ENCODE measurements at places on chromosomes 12 and 14.
A peak's percentile ranks its signal among the peaks of the same experiment; 100 is the strongest.

DNA sequence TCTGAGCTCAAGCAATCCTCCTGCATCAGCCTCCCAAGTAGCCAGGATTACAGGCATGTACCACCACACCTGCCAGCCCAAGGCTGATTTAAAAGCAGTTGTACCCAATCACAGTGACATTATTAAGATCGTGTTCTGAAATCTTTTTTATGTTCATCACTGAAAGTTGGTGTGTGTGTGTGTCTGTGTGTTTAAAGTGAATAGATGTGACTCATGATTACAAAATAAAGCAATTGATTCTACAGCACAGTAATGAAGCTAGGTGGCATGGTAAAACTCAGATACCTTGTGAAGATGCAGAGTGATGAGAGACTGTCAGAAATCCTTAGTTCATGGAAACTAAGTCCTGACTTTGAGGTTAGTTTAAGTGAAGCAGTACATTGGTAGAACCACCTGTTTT, 74.2 kb upstream of the ATP2B1 start:
- DNase-seq = no peak

DNA sequence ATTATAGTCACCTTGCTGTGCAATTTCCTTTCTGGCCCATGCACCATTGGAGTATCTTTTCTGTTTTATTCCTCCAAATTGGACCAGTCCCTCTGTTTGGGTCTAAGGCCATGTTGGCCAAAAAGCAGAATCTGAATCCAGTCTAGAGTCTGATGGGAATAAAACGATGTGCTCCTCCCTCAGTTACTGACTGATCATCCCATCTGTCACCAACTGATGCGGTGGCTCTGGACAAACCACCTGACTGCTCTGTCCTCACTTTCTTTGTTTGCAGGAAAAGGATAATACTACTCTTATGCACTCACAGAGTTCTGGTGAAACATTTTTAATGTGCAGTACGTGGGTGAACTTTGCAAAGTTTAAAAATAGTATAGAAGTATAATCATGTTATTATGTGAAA, 120.2 kb upstream of the HIF1A start:
- DNase-seq = no peak

GRCh38 chr14:94394581-94395207, 6.3 kb upstream of the SERPINA1 start:
- DNase-seq = peak; percentile 83

DNA sequence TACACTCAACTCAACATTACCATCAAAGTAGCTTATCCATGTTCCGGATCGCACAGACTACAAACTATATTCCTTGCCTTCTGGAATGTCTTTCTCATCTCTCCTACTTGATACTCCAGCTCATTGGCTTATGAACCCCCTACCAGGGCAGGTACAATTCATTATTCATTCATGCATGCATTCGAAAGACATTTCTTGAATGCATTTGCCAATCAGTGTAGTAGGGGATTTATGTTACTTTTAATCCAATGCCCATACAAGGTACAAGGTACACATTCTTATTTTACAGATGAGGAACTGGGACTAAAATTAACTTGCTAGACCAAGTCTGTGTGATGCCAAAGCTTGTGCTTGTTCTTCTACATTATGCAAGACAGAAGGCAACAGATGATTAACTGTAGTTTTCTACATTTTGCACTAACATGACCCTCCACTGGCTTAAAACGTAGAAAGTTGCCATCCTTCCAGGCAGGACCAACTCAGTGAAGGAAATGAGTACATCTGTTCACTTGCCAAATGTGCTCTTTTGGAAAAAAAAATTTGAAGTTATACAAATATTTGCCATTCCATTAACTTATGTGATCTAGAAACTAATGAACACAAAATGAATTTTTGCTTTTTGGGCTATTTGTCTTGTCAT, 53.8 kb upstream of the KCNJ8 start:
- no peak for DNase-seq

DNA sequence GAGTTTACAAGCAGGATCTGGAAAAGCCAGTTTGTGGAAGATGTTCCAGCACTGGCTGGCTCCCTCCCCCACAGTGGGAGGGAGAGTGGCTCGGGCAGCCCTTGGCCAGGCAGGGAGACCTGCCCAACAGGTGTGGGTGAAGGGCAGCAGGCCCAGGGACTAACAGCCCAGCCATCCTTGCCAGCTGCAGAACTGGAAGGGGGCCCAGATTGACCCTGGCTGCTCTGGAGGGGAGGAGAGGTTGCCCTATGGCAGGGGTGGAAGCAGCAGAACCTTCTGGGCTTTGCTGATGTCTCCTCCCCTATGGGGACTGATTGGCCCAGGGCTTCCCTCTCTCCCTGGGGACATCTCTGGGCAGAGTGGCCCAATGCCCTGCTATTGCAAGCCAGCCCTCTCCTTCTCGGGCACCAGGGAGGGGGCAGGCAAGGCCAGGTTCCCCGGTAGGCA, 20.5 kb downstream of the IRF2BPL start:
- DNase-seq = no peak

GRCh38 chr14:55160989-55161388, 30.4 kb downstream of the DLGAP5 start:
- peak; percentile 24 for DNase-seq

DNA sequence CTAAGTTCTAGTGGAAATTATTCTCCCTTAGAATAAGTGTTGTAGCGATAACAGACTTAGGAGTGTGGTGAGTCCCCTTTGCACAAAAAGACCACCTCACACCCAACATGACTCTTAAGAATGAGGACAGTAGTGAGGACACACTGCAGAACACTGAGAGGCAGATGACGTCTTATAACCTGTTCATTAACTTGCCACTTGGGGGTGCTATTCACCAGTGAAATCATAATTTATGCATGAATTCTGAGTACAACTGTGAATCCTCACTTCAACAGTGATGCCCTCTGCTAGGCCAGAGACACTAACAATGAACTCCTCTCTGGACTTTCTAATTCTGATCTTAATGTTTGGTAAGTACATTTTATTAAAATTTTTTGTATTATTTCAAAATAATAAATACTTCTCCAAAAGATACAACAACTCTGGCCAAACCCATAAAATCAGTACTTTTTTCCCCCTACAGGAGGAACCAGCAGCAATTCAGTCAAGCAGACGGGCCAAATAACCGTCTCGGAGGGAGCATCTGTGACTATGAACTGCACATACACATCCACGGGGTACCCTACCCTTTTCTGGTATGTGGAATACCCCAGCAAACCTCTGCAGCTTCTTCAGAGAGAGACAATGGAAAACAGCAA, 274.7 kb downstream of the DAD1 start:
- DNase-seq = no peak

- no peak for DNase-seq
These were observed 135.7 kb downstream of the CNTN1 start for GRCh38 chr12:40827683-40828592.

DNA sequence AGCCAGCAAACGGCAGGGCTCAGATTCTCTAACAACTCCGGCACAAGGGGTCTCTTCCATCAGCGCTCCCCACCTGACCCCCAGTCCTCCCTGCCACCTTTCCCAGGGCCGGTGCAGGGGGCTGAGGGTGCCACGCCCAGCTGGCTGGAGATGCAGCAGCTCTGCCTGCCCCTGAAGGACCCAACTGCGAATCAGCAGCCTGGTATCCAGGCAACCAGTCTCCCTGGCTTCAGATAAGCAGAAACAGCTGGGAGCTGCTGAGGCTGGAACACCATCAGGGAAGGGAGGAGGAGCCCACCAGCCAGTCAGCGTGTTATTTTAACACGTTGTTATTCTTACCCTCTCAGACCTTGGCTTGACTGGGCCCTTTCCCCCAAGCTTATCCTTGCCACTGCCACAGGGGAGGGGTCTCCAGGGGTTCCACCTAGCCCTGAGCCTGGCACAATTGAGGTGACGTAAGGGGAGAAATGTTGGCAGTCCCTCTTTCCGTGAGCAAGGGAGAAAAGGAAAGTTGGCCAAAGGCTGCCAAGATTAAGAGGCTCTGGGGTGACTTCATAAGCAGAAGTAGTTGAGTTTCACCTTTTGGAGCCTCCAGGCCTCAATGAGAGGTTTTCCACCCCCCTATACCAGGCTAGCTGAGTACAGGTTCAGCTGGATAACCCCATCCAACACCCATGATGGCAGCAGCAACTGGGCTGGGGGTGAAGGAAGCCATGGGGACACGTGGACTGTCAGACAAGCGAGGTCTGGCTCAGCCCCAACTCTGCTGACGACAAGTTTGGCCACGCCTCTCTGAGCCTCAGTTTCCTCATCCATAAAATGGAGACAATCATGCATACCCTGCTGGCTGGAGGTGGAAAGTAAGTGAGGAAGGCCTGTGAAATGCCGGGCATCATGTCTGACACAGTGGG, 91.1 kb downstream of the IRF2BPL start:
- no peak for DNase-seq

DNA sequence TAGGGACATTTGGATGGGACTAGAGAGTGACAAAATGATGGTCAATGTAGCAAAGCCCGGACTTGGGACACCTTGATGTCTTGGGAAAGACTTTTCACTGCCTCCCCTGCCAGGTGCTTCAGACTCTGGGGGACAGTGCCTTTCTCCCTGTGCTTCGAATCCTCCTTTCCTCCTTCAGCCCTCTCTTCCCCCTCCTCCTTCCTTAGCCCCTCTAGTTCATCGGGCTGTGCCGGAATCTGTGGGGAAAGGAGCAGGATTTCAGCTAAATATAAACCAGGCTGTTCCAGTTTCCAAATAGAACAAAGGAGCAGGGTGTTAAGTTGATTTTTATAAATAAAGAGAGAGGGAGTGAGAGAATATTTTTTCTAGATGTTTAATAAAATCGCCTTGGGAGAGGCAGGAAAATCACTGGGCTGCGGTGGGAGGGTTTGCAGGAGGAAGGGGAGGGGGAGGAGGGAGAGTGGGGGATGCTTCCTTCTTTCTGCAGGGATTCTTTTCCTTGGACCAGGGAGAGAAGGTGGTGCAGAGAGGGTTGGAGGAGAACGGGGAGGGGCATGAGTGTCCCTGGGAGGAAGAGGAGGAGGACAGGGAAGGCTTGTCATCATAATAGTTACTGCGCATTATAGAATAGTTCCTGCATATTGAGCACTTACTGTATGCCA, 21.3 kb upstream of the CABP1 start:
- DNase-seq = no peak

DNA sequence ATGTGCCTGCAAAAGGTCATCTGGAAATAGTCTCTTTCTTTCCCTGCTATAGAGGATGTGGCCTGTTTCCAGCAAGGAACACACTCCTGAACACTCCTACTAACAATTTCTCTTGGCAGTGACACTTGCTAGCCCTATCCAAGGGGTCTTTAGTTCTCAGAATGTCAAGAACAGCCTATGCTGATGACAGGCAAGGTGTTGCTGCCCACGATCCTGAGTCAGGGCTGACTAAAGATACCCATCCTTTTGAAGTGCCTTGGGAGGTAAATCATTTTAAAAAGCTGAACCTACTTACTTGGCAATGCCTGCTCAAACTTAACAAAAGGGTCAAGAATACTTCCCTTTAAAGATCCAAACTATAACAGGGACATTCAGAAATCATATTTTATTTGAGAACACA, 1146.4 kb downstream of the VRK1 start:
- no peak for DNase-seq

DNA sequence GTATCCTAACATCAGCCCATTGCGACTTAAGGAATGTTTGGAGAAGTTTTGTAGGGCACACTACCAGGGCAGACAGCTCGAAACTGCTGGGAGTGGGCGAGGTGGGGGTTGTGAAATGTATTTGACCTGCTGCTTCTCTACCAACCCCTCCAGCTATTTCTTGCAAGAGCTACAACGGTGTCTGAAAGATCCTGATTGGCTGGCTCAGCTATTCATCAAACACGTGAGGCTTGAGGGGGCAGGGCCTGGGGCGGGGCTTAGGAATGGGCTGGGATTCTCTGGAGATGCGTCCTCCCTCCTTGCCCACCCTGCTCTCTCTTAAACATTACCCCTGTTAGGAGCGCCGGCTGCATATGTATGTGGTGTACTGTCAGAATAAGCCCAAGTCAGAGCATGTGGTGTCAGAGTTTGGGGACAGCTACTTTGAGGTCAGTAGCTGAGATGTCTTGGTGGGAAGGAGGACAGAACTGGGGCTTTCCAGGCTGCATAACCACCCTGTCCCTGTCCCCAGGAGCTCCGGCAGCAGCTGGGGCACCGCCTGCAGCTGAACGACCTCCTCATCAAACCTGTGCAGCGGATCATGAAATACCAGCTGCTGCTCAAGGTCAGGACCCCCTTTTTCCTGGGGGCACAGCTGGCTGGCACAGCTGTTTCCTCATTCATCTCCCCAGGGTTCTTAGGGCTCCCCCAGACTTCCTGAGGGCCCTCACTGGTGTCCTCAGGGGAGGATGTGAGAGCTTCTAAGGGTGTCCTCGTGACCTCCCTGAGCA, 3.1 kb downstream of the ARHGEF25 start:
- DNase-seq = no peak

GRCh38 chr14:103520657-103521437, 1.8 kb downstream of the CKB start:
- DNase-seq = no peak

GRCh38 chr14:83071888-83072501, 1538.3 kb upstream of the SEL1L start:
- DNase-seq = no peak

DNA sequence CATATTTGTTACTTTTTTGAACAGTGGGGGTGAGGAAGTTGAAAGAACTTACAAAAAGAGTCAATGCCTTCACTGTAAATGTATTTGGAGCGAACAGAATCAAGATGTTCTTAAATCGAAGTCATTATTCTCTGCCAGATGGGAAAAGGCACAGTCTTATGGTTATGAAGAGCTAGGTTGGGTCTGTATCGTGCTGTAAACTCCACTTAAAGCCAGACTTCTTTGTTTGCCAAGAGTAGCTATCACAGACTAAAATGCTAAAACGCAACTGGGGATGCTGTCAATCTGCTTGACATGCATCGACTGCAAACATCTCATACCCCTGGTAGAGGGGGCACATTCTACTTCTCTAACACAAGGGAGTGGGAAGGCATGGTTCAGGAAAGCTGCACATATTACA, 160.4 kb downstream of the DACT1 start:
- DNase-seq = no peak

- no peak for DNase-seq
These were observed 23.7 kb upstream of the AEBP2 start for GRCh38 chr12:19415563-19415962.

GRCh38 chr12:108620236-108620879, 13.3 kb downstream of the SELPLG start:
- peak; percentile 40 for DNase-seq

DNA sequence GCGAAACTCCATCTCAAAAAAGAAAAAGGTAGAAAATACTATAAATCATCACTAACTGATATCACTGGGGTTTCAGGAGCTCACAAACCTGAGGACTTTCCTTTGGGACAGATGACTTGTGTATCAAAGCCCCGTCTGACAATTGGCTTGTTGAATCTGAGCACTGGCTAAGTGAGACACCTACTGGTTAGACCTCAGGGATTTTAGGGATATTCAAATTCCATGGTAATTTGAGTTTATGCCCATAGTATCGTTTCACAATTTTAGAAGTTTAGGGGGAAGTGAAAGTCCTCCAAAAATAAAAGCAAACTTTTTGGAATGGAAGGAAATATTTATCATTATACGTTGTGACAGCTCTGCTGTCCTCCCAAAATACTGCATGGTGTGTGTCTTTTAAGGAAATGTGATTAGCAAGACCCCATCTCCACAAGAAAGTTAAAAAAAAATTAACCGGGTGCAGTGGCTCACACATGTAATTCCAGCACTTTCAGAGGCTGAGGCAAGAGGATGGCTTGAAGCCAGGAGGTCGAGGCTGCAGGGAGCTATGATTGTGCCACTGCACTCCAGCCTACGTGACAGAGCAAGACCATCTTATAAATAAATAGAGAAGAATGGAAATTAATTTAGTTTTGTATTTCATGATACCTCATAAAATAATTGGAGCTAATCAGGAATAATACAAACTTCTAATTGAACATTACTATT, 49.2 kb downstream of the FBXL14 start:
- no peak for DNase-seq

- no peak for DNase-seq
These were observed 19.1 kb downstream of the FBRSL1 start for GRCh38 chr12:132508860-132509732.

- no peak for DNase-seq
These were observed 130.1 kb downstream of the KITLG start for GRCh38 chr12:88450136-88450535.

Data from GF-D8 (cell line).